Epithelial cell of proximal tubule (primary cell): ENCODE measurements at places on chromosomes 2 and 18. TPM values are rescaled to one million over a fixed set of nuclear protein-coding genes. Genes with fewer than 3 reads are reported as not detected.

Gene IL1RN
- 0.29 and 1.1 TPM in 2 replicates for total RNA-seq

DNA sequence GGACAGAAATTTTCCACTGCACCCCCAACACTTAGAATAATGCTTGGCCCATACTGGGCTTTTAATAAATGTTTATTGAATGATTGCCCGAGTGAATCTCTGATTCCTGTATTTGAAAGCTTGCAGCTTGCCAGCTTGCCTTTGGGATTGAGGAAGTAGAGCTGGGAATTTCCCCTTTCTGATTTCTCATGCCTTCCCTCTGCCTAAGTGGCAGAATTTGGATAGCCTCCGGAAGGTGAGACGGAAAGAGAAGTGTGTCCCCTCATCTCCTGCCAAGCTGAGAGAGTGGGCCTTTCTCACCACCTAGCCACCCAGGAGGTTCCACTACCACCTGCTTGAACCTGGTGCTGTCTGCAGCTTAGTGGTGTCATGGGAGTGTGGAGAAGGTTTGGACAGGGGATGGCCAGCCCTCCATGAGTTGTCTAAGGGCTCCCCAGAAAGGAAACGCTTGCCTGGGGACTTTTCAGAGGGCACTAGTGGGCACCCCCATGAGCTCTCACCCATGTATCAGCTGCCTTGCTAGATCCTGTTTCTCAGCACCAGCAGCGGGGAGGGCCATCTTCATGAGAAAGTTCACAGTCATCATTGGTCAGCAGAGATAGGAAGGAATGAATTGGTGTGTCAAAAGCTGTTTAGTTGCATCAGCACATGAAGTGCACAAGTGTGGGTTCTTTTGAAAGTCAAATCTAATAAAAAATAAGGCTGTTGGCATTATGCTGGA lies 8.6 kb upstream of the NCOA1 start:
- DNase-seq: no peak

Gene UBR3
- total RNA-seq: 10.7 and 12.8 TPM in 2 replicates

GRCh38 chr2:81002906-81003305 lies 698.4 kb upstream of the LRRTM1 start:
- DNase-seq: no peak

GRCh38 chr18:24683925-24684324 lies 223.5 kb downstream of the HRH4 start:
- no peak for DNase-seq

Gene BMP10
- total RNA-seq: not detected in 2 replicates

DNA sequence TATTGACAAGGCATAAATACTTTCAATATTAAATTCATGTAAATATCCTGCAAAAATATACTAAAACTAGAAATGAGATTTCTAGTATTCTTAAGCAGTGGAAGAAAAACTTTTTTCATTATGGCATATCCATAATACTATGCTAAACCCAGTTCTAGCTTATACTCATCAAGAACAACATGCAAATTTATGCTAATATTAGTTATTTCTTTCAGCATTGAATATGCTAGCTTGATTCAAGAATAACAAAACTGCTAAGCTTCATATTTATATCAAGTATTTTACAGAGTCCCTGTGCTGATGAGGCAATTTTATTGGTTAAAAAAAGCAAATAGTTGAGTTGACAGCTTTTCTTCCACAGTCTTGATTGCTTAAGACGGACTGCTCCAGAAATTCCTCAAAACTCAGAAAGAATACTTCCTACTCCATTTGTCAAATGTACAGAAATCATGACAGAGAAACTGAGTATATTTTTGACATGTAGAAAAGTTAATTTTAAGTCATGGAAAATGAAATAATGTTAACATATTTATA lies 105.0 kb downstream of the PIGN start:
- DNase-seq: no peak

- DNase-seq: no peak
Observed at GRCh38 chr18:74420481-74420880, 36.6 kb downstream of the DIPK1C start.

Gene PAX8
- total RNA-seq: 109 and 127 TPM in 2 replicates

DNA sequence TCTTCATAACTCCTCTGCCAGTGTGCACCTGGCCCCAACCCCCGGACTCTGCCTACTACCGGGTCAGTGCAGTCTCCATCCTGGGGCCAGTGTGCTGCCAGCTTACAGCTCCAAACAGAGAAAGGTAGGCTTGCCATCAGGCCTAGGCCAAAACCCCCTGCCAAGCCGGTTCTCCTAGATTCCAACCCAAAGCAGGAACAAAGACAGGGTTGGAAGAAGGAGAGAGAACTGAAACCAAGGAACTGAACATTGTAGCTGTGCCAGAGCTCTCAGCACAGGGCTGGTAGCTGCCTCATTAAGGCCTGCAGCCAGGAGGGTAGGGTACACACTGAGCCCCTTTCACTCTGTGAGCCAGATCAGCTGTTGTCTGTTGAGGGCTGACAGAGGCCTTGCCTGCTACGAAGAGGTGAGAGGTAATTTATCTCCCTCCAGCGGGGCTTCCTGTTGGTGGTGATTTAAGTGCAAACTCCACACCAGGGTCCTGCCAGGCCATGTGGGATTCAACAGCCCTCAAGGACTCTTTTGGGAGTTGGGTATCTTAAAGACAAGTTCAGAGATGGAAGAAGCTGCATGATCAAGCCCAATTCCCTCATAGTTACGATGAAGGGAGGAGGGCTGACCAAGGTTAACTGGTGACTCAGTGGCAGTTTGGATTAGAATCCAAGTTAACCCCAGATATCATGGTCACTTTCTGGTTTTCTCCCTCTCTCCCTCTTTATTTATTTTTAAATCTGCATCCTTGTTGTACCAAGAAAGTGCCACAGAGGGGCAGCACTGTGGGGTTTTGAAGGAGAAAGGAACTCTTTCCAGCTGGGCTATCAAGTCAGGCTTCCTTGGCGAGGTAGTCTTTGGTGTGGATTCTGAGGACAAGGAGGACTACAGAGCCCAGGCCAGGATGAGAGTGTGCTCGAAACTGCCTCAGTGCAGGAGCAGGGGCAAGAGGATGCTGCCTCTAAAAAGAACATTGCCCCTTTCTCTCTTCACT lies 48.1 kb downstream of the CYRIA start:
- no peak for DNase-seq
